Endothelial cell (in vitro differentiated cells): ENCODE measurements at places on chromosomes 2 and 18.

DNA sequence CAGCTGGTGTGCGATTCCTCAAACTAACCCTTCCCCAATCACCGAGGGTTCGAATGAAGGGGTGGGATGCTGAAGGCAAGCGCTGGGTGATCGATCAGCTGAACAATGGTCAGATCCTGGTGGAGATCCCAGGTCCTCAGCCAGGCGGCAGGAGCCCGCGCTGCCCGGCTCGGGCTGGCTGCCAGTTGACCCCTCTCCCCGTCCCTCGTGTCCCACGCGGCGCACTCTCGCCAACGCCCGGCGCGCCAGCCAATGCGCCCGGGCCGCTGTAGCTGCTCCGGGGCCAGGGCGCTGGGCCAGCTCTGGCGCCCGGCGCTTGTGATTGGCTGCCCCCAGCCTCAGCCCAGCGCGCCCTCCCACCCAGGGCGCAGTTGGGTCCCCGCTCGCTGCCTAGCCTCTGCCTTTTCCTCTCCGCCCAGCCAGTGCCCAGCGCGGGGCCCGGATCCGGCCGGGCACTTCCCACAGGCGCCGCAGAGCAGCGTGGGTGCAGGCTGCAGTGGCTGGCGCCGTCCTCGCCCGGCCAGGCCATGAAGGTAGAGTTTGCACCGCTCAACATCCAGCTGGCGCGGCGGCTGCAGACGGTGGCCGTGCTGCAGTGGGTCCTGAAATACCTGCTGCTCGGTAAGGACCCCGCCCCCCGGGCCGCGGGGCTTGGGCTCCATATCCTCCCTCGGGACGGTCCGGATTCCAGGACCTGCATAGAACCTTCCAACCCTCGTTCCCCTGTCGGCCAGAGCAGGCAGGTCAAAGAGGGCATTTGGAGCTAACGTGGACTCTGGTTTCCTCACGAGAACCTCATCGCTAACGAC, at the start of gene MOGAT1:
Gene MOGAT1, plus strand, starts transcription at position 400 of the 809 bp plus-strand sequence. Its CDS starts 128 bp downstream, at position 528.
- peak; percentile 43 for DNase-seq

- peak; percentile 66 for DNase-seq
These were observed 85.3 kb downstream of the SPP2 start for GRCh38 chr2:234135750-234136221.

DNA sequence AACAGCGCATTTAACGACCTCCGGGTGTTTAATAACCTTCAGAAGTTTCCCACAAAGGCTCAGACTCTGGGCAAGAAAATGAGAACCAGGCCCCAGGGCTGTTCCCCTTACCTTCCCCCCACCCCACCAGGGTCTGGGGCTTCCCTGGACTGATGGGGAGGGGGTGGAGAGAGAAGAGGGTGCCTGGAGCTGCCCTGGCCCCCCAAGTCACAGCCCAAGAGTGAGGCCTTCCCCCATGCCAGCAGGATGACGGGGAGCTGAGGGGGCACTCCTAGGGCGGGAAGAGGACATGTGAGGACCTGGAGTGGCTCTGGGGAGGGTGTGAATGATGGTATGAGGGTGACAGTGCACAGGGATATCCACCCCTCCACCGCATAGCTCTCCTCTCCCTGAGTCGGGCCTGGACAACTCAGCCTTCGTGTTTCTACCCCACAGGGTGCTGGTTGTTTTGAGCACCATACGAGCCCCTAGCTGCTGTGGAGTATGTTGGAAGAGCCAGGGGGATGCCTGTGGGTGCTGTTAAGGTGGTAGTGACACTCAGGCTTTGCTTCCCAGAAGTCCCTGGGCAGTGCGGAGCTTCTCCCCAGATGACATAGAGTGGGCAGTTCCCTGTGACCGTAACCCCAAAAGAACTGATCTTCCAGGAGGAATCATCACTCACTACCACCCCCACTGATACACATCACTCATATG, 3.9 kb downstream of the PKDCC start:
- no peak for DNase-seq

- DNase-seq = no peak
These were observed 871 bp upstream of the DUSP28 start for GRCh38 chr2:240559286-240559685.

DNA sequence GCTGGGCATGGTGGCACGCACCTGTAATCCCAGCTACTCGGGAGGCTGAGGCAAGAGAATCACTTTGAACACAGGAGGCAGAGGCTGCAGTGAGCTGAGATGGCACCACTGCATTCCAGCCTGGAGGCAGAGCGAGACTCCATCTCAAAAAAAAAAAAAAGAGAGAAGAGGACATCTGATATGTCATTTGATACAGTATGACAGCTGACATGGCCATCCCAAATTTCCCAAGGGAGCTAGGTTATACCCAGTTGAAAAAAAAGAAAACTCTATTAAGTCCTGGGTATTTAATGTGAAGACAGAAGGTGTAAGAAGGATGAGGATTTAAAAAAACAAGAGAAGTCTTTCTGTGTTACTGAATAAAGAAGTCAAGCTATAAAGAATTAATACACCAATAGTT, 23.3 kb downstream of the CLASP1 start:
- DNase-seq = no peak

- peak; percentile 45 for DNase-seq
These were observed 70.6 kb upstream of the PSMD14 start for GRCh38 chr2:161237392-161238264.

DNA sequence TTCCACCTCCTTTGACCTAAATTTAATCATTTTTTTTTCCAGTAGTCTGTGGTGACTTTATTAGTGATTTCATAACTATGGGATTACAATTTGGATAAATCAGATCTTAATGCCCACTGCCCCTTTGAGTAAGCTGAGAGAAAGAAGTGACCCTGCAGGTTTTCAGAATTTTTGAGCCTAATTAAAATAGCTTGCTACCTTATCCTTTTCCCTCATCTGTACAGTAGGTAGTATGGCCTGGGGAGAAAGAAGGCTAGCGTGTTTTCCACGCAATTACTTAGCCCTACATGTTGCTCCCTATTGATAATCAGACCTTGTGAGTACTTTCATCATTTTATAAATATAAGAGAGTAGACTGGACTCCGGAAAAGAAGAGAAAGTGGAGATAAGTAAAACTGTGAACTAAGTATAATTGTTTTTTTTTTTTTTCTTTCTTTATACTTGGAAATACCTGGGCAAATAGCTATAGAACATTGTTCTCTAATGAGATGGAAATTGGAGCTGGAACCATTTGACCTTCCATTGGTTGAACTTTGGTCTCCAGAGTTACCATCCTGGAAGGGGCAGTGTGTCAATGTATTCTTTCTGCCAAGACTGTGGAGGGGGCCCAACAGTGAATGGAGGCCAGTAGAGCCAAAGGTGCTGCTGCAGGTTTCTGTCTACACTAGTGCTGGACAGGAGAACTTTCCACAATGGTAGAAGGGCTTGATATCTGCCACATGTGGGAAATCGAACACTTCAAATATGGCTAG, 26.9 kb downstream of the UBE2E3 start:
- DNase-seq = no peak

- DNase-seq = no peak
These were observed 178.2 kb upstream of the RASGRP3 start for GRCh38 chr2:33298233-33298632.

- no peak for DNase-seq
These were observed 171.9 kb upstream of the CNTNAP5 start for GRCh38 chr2:123853161-123853560.

DNA sequence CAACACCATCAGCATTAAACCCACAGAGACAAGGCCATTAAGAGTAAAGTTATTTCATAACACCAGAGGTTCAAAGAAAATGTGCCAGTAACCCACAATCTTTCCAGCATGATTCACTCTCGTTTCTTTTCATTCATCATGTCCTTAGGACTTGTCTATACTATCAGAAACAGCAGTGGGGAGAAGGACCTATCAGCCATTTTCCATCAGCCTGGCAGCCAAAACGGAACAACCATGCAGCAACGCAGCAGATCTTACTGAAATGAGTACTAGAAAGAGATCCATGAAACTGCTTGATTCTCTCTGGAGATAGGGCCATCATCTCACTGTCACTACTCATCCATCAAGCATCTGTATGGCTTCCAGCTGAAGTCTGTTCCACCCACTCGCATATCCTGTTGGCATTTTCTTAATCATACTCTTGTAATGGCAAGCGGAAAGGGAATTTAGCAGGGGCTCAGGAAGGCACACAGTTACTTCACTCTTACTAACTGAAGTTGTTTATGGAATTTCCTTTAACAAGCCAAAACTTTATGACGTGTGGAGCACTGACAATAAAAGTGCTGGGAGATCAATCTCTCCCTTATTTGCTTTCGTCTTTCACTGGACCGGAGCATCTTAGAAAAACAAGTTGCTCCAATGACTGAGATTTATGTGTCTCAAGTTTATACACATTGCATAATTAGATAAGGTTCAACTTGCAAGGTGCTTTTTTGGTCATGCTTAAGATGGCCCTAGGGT, 69.7 kb downstream of the EPHA4 start:
- no peak for DNase-seq

GRCh38 chr2:23404426-23404825, 19.4 kb downstream of the KLHL29 start:
- DNase-seq = peak; percentile 44

DNA sequence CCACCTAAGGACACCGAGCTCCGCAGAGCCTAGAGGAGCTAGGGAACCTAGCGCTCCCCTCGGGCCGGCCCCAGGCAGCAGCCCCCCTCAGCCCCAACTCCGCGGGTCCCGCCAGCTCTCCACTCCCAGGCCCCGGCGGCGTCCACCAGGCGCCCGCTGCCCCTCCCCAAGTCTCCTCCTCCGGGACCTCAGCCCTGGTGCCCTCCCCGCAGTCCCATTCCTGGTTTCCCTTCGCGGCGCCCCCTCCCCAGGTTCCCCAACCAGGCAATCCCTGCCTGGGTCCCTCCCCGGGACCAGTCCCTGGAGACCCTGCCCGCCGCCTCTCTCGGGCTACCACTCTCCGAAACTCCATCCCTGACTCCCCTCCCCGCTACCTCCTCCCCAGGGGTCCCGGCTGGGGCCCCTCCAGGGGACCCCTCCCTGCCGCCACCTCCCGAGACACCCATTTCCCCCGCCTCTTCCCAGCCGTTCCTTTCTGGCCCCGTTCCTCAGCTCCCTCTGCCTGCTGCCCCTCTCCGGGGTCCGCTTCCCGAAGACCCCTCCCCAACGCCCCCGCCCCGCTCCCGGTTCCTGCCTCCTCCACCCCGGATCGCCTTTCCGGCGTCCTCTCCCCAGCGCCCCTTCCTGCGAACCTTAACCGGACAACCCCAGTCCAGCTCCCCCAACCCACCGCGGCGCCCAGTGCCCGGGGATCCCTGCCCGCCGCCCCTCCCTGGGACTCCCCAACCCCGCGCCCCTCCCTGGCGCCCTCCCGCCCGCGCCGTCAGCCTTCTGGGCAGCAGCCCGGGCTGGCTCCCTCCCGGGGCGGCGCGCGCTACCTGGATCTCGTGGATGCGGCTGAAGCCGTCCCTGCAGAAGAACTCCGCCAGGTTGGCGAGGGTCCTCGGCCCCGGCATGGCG, 678 bp downstream of the CYP27C1 start:
- peak; percentile 62 for DNase-seq

GRCh38 chr2:49003201-49003600, 151.1 kb downstream of the FSHR start:
- no peak for DNase-seq

GRCh38 chr18:55384551-55385275, 203.3 kb downstream of the TCF4 start:
- DNase-seq = peak; percentile 64

- DNase-seq = no peak
These were observed 833.0 kb downstream of the TMEM182 start for GRCh38 chr2:103594823-103595222.

DNA sequence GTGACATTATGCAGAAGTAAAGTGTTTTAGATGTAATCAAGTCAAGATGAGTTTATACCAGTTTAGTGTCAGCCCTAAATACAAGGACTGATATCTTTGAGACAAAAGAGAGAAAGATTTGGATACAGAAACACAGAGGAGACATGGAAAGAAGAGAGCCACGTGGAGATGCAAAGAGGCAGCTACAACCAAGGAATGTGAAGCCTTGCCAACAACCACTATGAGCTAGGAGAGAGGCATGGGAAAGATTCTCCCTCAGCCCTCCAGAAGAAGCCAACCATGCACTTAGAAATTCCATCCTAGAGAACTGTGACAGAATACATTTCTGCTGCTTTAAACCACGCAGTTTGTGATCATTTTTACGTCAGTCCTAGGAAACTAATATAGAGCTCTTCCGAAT, 217.2 kb downstream of the DOK6 start:
- DNase-seq = no peak

DNA sequence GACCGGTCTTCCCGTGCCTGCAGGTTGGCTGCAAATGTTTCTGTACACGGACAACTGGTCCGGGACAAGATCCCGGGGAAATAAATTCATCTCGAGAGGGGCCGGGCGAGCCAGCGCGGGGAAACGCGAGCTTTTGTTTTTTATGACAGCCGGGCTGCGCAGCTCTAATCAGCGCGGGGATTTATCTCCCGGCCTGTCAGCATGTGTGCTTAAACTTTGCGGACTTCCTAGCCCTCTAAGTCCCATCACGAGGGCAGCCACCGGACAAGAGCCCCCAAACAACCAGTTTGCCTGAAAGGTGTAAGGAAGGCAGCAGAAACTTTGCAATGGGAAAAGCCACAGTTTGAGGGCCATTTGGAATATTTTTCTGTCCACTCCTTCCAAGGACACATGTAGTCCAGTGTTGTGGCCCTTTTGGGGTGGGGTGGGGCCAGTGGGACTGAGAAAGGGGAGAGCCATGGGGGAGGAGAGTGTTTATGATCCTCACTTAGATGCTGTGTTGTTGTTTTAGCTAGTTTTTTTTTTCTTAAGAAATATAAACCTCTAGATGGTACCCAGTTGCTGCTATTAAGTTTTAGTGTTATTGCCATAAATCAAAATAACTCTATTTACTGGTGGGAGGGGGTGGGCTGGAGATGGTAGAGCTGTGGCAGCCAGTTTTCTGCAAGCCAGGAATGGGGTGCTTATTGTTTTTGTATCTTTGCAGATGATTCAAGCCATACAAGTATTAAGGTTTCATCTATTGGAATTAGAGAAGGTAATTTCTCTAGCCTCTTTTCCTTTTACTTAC, 6.0 kb downstream of the MEIS1 start:
- DNase-seq = peak; percentile 26

- DNase-seq = no peak
These were observed 1507.2 kb upstream of the PIK3C3 start for GRCh38 chr18:40447820-40448219.

GRCh38 chr2:28340312-28341202, 52.1 kb upstream of the FOSL2 start:
- DNase-seq = no peak

GRCh38 chr18:31436825-31437224, 10.7 kb upstream of the DSG3 start:
- DNase-seq = no peak

GRCh38 chr2:176128982-176129796, at the start of gene HOXD8:
Gene HOXD8, plus strand, starts transcription at chr2:176129705. Its CDS starts 662 bp downstream, at chr2:176130367.
- peak; percentile 74 for DNase-seq

- peak; percentile 2 for DNase-seq
These were observed 6.8 kb downstream of the HS6ST1 start for GRCh38 chr2:128311755-128312341.

GRCh38 chr2:238376884-238377391, 49.8 kb upstream of the ASB1 start:
- DNase-seq = no peak

- no peak for DNase-seq
These were observed 297.1 kb downstream of the ASXL3 start for GRCh38 chr18:33875029-33875565.

- DNase-seq = no peak
These were observed 46.4 kb downstream of the ASXL2 start for GRCh38 chr2:25831746-25832449.
